Stimulated activated CD4-positive, alpha-beta T cell treated with anti-CD3 and anti-CD28 coated beads, Interleukin-15, amount 100 ng/mL, for 1 hour (primary cell): ENCODE measurements at places on chromosomes 7 and 10.

DNA sequence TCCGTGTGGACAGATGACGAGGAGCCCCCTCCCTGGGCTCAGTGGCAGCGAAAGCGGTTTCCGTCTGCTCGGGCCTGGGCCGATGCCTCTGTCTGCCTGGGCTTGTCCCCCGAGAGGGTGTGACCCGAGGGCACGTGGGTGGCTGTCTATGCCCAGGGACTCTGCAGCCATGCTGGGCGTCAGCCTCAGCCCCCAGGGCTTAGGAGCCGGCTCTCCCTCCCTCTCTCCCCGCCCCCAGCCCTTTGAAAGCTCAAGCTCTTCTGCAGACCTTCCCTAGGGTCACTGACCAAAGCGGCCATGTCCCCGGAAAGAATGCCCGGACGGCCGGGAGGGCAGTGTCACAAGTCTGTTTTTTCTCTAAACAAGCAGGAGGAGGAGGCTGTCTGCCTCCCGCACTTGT is 7.1 kb downstream of the MICALL2 start:
- no peak for DNase-seq

GRCh38 chr10:122419876-122420623 is 34.4 kb upstream of the ARMS2 start:
- no peak for DNase-seq

DNA sequence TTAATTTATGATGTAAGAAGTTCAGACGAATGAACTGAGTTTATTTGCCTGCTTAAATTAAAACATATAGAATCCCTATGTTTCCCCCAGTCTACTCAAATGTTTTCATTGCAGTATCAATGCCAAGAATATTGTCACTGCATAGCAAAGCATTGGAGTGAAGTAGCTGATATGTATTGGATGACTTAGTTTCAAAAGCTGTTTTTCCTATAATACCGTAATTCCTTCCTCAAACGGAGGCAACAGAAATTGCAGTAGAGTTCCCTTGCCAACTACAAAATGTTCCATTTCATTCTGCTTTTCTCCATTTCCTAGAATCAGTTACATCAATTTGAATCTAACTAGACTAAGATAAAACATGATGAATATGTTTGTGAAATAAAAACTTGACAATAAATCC is 174.1 kb downstream of the CNTNAP2 start:
- no peak for DNase-seq

DNA sequence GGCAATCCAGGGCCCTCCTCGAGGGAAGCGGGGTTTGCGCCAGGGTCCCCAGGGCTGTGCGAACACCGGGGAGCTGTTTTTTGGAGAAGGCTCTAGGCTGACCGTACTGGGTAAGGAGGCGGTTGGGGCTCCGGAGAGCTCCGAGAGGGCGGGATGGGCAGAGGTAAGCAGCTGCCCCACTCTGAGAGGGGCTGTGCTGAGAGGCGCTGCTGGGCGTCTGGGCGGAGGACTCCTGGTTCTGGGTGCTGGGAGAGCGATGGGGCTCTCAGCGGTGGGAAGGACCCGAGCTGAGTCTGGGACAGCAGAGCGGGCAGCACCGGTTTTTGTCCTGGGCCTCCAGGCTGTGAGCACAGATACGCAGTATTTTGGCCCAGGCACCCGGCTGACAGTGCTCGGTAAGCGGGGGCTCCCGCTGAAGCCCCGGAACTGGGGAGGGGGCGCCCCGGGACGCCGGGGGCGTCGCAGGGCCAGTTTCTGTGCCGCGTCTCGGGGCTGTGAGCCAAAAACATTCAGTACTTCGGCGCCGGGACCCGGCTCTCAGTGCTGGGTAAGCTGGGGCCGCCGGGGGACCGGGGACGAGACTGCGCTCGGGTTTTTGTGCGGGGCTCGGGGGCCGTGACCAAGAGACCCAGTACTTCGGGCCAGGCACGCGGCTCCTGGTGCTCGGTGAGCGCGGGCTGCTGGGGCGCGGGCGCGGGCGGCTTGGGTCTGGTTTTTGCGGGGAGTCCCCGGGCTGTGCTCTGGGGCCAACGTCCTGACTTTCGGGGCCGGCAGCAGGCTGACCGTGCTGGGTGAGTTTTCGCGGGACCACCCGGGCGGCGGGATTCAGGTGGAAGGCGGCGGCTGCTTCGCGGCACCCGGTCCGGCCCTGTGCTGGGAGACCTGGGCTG is 26.0 kb downstream of the PRSS2 start:
- DNase-seq = no peak

DNA sequence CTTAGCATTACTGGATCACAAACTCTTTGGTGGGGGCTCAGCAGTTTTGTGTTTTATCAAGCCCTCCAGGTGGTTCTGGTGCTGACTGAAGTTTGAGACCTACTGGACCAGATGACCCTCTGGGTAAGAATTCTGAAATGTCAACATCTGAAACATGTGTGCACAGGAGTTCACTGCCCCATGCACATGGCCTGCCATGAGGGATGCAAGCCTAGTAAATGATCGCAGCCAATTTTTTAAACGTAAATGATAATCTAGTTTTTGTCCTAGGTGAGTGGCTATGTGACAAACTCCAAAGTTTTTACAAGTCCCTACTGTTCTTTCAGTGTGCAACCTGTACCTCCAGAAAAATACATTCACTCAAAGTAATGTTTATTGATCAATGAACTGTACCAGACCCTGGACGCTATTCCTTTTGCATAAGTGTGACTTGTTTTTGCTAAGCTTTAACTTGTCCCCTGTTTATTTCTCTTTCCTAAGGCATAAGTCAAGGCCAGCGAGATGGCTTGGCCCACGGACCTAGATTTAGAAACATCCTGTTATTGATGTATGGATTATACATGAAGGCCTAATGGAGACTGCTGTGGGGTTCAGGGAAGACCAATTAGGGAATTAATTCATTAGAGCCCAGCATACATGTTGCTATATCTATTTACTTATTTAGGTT is 531.1 kb downstream of the LRMDA start:
- DNase-seq = no peak

DNA sequence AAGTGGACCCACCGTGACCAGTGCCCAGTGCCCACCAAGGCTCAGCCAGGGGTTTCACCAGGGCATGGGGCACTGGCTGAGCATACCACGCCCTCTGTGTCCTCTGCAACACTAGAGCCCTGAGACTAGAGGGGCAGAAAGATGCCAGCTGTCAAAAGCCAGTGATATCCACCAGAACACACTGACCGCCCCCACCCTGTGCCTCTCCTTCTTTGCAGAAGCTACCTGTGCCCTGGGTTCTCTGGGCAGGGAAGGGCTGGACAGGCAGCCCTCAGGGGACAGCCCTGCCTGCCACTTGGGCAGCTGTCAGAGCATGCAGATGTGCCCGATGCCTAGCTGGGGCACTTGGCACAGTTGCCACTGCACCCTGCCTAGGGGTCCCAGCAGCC is 494 bp downstream of the VSIR start:
- DNase-seq = no peak

DNA sequence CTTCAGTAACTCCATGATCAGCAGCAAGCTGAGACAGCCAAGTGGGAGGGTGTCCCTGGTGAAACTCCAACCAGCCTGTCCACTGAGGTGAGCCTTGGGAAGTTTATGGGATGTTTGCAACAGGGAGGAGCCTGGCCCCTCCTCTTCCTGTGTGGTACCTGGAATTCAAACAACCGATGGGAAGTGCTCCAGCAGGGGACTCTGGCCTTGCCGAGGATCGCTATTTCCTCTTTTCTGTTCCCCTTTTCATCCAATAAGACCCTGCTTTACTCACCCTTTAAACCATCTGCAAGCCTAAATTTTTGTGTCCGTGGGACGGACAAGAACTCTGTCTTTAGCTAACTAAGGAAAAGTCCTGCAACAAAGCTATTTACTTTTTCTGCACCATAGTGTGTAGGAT is 491.1 kb upstream of the ZMIZ1 start:
- no peak for DNase-seq

- no peak for DNase-seq
These were observed 96.0 kb downstream of the CALN1 start for GRCh38 chr7:72316148-72316547.

- DNase-seq = no peak
These were observed 23.5 kb upstream of the CARD11 start for GRCh38 chr7:3067193-3067592.

GRCh38 chr7:16918288-16918895 is 36.6 kb upstream of the AGR3 start:
- DNase-seq = no peak

DNA sequence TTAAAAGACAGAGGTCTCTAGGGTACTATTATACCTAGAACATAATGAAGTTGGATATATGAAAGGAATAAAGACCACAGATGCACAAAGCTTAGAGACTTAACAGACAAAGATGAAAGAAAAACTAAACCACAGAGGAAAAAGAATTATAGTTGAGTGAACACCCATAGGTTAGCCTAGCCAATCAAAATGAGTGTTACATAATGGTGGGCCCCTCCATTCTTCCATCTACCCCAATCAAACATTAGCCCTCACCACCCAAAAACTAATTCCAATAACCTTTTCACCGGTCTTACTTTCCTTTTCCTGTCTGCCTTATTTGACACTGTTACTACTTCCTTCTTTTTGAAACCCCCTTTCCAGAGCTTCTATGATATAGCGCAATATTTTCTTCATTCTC is 130.1 kb downstream of the ELMO1 start:
- DNase-seq = no peak

GRCh38 chr7:40098810-40099209 is 35.6 kb downstream of the MPLKIP start:
- DNase-seq = no peak

DNA sequence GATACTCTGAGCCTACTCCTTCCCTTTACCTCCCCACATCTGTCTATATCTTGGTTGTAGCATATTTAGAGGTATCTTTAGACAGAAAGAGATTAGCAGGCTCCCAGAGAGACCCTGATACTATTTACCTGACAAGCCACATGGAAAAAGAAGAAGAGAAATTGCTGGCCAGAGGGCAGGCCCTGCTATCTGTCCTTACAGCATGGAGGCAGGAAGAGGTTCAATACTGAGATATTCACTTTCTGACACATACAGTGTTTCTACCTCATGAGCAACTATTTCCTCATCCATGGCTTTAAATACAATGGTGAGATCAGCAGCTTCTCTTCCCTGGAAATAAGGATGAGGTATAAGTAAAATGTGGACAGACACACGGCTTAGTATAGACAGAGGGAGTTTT is 33.9 kb upstream of the TSPAN13 start:
- no peak for DNase-seq

DNA sequence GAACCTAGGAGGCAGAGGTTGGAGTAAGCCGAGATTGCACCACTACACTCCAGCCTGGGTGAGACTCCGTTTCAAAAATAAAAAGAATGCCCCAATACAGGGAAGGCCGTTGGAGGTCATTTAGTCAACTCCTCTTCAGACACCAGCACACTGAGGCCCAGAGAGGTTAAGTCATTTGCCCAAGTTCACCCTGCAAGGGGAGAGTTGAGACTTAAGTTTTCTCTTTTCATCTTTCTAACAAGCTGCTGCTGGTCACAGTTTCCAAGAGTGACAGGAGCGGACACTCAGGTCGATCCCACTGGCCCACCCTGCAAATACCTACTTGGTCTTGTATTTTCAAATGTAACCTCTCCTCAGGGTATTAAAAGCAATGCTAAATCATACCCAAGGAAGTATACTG is 30.4 kb upstream of the VCL start:
- no peak for DNase-seq

GRCh38 chr7:31082017-31082416 is 29.9 kb downstream of the ADCYAP1R1 start:
- no peak for DNase-seq

DNA sequence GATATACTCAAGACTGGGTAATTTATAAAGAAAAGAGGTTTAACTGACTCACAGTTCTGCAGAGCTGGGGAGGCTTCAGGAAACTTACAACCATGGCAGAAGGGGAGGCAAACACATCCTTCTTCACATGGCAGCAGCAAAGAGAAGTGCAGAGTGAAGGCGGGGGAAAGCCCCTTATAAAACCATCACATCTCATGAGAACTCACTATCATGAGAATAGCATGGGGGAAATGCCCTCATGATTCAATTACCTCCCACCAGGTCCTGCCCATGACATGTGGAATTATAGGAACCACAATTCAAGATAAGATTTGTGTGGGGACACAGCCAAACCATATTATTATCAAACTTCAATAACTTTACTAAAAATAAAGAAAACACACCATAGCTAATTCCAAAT is 30.4 kb upstream of the JAZF1 start:
- no peak for DNase-seq

- DNase-seq = no peak
These were observed 141.4 kb downstream of the DOCK4 start for GRCh38 chr7:112064627-112065385.

- DNase-seq = no peak
These were observed 47.6 kb downstream of the POT1 start for GRCh38 chr7:124881981-124882380.

GRCh38 chr7:12315049-12315448 is 88.6 kb downstream of the VWDE start:
- no peak for DNase-seq

DNA sequence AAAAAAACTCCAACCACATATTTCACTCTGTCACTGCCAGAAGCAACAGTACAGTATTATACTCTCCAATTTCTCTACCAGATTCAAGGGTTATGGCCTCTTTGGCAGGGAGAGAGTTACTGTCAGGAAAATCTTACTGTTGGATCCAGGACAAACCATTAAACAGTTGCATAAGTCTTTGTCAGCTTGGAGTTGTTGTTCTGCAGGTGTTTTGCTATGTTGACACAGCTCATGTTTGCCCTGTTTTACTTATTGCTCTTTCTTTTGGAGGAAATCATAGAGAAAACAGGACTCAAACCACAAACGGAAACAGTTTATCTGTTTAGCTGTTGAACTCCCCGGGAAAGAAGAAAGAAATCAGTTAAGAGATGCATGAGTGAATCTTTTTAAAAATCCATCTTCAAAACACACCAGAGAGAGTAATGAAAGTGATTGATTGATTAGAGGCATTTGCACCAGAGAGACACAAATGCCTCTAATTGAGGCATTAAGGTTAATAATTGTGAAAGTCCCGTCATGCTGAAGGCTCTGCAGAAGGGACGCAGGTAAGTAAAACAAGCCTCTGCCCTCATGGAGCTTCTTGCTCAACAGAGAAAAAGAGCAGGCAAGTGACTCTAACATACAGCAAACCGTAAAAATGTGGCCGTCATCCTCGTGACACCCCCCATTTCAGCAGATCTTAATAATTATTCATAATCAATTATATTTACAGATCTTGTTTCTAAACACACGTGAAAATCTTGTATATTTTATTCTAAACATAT is 38.7 kb upstream of the ARHGAP21 start:
- DNase-seq = no peak

GRCh38 chr10:129520440-129521080 is 53.5 kb downstream of the MGMT start:
- DNase-seq = no peak

DNA sequence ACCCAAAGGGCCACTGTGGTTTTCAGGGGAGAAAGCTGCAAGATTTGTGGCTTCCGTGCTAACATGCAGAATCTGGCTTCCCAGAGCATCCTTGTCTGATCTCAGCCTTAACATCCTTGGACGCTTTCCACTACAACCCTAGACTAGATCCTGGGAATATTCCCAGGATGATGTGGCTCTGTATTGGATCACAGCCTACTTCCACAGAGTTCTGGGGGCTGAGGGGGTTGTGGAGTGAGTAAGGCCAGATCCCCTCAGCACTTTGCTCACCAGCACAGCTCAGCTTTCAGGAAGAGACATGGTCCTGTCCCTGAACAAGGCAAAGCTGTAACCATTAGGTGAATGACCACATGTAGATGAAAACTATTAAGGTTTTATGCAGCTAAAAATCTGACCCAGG is 241.3 kb upstream of the MYO3A start:
- DNase-seq = no peak

- no peak for DNase-seq
These were observed 14.5 kb upstream of the CPA1 start for GRCh38 chr7:130365511-130366441.
